ENCODE measurements at places on chromosomes 5 and 9.

DNA sequence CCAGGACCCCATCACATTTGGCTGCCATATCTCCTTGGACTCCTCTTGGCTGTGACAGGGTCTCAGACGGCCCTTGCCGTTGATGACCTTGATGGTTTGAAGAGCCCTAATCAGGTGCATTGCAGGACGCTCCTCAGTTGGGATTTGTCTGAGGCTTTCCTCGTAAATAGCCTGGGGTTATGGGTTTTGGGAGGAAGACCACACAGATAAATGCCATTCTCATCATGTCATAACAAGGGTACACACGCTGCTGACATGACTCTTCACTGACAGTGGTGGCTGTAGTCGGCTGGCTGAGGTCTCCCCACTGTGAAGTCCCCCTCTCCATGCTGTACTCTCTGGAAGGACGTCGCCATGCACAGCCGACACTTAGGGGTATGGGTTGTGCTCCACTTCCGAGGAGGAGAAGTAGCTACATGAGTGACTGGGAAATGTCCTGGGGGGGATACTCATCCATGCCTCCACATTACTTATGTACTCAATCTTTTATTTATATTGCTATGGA lies 42.9 kb upstream of the SPTLC1 start:
- no peak for DNase-seq

DNA sequence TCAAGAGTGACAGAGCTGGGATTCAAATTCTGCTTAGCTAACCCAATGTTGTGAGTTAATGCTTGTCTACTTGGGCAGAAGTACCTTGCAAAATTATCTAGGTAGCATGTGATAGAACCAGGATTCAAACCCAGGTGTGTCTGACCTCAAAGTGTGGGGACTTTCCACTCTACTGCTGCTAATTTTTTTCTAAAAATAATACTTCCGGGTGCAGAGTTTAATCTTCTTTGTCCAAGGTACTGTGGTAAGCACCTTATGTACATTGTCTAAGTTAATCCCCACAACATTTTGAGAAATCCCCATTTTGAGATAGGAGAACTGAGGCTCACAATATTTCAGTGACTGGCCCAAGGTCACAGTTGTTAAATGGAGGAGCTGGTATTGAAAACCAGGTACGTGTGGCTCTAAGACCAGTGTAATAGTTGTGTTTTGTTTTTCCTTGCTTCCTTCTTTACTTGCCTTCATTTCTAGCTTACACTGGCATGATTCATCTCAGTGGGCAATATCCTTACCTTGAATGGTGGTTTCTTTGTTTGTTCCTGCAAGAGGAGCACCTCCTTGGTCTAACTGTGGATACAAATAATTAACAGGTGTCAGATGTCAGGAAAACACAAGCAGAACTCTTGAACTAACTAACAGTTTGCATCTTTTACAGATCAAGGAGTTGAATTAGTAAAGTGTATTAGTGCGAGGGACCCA lies 7.5 kb downstream of the ALDOB start:
- no peak for DNase-seq

DNA sequence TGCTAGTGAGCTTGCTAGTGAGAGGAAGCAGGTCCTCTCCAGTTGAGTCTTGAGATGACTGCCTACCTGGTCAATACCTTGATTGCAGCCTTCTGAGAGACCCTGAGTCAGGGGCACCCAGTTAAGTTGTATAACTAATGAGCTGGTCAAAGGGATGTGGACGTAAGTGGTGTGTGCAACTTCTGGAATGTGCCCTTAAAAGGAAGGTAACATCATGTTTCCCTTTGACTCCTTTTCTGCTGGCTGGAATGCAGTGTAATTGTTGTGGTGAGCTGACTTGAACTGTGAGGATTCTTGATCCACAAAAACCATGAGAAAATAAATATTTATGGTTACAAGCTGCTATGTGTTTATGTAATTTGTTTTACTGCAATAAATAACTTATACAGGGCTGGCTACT lies 2.4 kb upstream of the SNX2 start:
- no peak for DNase-seq

- no peak for DNase-seq
Measured at GRCh38 chr5:158027806-158028775, 169.1 kb upstream of the CLINT1 start.

DNA sequence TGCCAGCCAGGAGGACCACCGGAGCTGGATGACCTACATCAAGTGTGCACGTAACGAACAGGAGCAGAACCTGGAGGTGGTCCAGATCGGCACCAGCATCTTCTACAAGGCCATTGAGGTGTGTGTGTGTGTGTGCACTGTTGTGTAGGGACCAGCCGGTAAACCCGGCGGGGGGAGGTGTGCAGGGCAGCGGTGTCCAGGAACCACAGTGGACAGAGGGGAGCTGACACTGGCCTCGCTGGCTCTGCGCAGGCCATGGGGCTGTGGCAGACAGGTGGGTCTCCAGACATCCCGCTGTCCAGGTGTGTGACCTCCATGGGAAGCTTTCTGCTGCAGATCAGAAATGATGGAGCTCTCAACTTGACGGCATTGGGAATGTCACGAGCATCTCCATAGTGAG lies 3.8 kb downstream of the PRDM12 start:
- DNase-seq = no peak

GRCh38 chr5:79886456-79886855 lies 104.6 kb downstream of the MTX3 start:
- no peak for DNase-seq

GRCh38 chr5:143677403-143677802 lies 134.6 kb upstream of the HMHB1 start:
- DNase-seq = no peak

Data from activated naive CD4-positive, alpha-beta T cell treated with anti-CD3 and anti-CD28 coated beads, Interleukin-2, amount 50 U/mL, for 16 hours (primary cell).